ENCODE measurements at places on chromosomes 12 and 14. TPM values are rescaled to one million over a fixed set of nuclear protein-coding genes. Genes with fewer than 3 reads are reported as not detected.

DNA sequence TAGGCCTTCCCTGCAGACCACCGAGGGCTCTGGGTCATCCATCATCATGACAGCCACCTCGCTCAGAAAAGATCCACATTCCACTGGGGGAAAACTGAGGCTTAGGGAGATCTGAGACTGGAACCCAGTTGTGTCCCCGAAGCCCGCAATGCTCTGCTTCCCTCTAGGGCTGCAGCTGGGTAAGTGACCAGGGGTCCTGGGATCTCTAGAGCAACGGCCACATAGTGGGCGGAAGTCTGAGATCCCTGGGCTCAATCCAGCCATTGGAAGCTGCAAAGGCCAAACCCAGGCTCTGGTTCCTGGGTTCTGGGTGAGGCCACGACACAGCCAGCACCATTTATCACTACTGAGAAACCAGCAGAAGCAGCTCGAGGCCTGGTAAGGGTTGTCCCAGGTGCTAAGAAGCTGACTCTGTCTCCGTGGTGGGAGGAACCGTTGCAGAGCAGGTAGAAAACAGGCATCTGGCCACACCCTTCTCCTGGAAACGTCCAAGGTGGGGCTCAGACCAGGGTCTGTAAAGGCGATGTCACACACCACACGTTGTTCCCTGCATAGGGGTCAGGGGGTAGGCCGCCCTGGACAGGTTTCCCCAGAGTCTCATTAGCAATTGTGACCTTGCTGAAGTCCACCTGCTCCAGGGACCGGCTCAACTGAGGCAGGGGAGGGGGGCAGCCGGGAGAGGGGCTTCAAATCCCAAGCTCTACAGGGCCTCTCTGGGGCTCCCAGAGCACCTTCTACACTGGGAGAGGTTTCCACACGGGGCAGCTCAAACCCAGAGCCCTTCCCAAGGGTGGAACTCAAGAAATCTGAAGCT lies 38.6 kb downstream of the BCL11B start:
- no peak for DNase-seq

GRCh38 chr12:71980538-71980937 lies 41.9 kb downstream of the TPH2 start:
- no peak for DNase-seq

DNA sequence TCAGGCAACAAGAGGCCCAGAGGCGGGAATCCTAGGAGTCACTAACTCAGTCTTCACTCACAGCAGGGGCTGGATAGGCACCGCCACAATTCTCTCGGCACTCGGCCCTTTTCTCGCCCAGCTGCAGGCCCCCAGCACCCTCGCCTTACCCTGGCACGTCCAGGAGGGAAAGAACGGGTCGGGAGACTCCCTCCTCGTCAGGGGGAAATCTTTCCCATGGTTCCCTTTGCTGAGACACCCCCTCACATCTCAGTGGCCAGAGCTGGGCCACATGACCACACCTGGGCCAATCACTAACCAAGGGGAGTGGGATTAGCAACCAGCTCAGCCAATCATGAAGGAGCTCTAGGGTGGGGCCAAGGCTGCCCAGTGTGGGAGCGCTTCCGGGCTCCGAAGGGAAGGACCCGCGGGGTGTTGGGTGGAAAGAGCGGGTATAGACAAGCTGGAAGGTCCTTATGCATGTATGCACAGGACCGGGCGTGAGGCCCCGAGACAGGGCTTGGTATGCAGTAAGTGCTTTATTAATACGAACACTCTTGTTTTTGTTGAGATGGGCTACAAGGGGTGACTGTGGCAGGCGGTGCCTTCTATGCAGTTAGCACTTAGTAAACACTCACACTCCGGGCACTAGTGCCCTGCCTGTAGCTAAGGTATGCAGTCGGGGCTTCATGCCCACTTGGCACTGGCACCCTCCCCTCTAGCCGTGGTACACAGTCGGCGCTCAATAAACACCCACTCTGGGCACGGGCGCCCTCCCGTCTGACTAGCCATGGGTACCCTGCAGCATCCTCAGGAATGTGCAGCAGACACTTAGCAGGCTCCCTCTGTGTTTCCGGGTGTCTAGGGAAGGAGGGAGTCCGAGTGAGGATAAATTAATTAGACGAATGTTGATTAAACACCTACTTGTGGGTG lies 40.3 kb downstream of the ADGRD1 start:
- DNase-seq = no peak

DNA sequence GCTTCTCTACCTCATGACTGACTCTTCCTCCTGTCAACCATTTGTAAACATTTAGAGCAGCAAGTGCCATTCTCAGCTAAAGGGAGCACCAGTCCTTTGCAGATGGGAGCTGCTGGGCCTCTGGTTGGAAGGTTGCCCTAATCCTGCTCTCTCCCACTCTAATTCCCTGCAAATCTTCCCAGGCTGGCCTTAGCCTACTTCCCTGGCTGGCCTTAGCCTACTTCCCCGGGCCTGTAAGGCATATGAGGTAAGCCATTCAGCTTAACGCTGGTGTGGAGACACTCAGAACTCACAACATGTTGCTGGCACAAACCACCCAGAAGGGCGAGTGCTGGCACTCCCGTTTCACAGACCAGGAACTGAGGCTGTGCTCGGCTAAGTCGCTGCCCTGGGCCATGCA lies 69.0 kb downstream of the CPSF2 start:
- no peak for DNase-seq

GRCh38 chr12:49885663-49886461 lies 17.8 kb downstream of the FAIM2 start:
- no peak for DNase-seq

DNA sequence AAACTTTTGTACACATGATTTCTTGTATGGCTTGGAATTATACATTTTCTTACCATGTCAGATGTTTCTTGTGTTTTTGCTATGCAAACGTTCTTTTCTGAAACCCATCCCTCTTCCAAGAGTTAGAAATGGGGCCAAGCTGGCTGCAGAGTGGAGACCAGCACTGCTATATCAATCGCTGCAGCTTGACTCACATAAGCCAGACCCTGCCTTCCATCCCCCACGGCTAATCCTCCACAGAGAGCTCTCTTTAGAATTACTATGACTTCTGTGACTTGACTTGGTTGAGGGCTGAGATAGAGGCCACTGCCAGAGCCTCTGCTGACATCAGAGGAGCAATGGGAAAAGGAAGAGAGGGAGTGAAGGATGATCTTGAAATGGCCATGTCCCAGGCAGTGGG lies 147.9 kb downstream of the DACT1 start:
- DNase-seq = no peak

DNA sequence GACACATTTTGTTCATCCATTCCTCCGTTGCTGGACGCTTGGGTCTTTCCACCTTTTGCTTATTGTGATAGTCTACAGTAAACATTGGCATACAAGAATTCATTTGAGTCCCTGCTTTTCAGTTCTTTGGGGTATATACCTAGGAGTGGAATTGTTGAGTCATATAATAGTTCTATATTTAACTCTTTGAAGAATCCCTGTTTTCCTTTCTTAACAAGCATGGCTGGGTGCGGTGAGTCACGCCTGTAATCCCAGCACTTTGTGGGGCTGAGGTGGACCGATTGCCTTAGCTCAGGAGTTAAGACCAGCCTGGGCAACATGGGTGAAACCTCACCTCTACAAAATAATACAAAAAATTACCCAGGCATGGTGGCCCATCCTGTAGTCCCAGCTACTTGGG lies 75.4 kb downstream of the CCDC92 start:
- peak; percentile 79 for DNase-seq

- DNase-seq = no peak
Measured at GRCh38 chr12:47071241-47071852, 8.1 kb upstream of the PCED1B start.

DNA sequence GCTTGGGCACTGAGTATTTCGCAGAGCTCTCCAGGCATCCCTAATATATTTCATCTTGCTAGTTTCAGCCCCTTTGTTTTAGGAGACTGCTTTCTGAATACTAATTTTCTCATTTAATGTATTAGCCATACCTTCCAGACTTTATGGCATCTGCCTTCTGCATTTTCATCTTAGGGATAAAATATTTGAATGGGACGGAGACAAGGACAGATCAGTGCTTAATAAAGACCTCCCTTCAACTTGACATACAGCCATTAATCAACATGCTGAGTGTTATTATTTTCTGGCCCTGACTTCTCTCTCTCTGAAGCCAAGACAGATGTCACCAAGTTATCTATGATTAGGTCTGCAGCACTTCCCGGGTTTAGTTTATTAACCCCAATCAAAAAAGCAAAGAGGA lies 42.4 kb downstream of the CACNA2D4 start:
- no peak for DNase-seq

GRCh38 chr12:118376089-118377020 lies at the start of gene SUDS3:
SUDS3 (plus strand) TSS chr12:118376555; CDS start chr12:118376692, 137 bp downstream.
- peak; percentile 79 for DNase-seq

DNA sequence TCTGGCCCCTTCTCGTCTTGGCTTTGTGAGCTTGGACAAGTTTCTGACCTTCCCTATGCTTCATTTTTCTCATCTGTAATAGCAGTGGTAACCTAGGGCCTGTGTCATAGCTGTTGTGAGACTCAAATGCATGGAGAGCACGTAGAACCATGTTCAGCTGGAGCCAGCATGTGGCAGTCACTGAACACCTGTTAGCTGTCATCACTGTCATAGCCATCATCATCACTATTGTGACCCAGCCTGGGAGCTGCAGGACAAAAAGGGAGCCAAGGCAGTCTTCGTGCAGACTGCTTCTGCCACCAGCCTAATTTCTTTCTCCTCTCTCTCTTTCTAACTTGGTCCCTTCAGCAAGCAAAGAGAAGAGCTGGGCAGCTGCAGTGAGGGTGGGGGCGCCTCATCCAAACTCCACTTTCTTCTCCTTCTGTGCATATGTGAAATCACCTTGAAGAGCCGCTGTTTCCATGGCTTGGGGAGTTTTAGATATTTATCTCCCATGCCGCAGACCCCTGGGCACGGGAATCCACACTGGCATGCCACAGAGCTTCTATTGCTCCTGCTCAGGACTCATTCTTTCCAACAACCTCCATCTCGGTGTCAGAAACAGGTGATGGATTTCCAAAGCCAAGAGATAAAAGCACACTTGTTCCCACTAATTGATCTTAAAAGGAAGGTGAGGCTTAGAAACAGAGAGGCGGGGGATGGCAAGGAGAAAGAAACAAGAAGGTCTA lies 87.0 kb downstream of the SRRM4 start:
- DNase-seq = no peak

GRCh38 chr14:89544636-89545301 lies 127.7 kb upstream of the FOXN3 start:
- peak; percentile 20 for DNase-seq

DNA sequence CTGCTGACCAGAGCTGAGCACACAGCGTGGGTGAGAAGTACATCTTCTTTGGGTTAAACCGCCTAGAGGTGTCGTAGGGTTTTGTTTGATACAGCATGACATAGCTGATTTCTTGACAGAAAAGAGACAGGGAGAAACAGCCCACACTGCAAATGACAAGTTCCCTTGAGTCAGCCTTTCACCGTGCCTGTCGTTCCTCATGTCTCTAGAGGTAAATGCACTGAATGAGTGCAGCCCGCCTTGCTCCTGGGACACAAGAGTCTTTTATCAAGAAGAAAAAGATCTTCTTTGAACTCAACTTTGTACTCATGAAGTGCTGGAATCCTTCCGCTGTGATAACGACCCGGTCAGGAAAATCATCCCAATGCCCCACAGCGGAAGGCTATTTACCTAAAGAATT lies 77.6 kb downstream of the TMEM132D start:
- no peak for DNase-seq

- DNase-seq = no peak
Measured at GRCh38 chr12:8870586-8870985, 43.7 kb upstream of the PHC1 start.

DNA sequence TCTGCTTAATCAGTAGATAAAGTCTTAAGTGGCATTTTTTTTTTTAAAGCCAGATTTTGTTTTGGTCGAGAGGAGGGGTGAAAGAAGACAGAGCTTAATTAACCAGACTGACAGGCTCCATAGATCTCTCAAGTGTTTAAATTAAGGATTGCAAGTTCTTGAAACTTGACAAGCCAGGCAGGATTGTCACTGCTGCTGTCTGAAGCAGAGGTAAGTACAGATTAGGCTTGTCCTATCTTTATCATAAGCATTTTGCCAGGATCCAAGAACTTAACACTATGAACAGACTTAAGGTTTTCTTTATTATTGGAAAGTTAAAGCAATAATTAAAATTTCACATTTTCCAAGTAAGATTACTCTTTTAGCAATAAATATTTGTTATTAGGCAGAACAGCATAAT lies 179.6 kb upstream of the LMO3 start:
- no peak for DNase-seq

DNA sequence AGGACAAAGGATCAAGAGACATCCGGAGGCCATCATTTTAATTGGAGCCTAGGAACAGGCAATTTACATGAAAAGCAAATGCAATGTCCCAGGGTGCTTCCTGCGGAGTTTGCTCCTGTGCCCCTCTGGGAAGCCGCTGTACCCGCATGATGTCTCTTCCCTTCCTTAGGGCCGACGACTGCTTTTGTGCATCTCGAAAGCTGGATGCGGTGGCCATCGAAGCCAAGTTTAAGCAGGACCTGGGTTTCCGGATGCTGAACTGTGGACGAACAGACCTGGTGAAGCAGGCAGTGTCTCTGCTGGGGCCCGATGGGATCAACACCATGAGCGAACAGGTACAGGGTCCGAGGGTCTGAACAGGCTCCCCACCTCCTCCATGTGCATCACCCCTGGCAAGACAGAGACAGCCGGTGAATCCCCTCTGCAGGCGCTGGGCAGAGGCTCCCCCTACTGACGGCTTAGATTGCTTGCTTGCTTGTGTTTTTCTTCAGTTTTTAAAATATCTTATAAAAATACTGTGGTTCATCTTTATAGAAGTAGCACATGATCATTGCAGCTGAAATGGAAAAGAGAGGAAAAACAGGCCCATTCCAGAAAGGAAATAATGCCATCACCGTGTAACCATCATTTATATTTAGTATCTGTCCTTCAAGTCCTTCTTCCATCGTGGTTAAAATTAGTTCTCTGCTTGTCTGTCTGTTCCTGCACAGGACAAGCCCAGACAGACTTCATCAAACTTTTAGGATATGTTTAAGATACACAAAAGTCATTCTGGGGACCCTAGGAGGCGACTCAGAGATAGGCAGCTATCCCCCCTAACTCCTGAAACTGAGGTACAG lies 75.4 kb upstream of the PWP1 start:
- peak; percentile 31 for DNase-seq

GRCh38 chr12:126487431-126487980 lies 1422.3 kb downstream of the AACS start:
- no peak for DNase-seq

GRCh38 chr12:91883811-91884210 lies 261.8 kb downstream of the BTG1 start:
- DNase-seq = no peak

The MYO1A gene
- not detected for total RNA-seq

The SLC7A8 gene
- 0.50 TPM for total RNA-seq

The CLEC6A gene
- not detected for total RNA-seq

The LGALS3 gene
- 69.3 TPM for total RNA-seq

The NXPH4 gene
- total RNA-seq = 17.1 TPM

The KCNC2 gene
- total RNA-seq = not detected

The AICDA gene
- not detected for total RNA-seq

Data from HT1080 (cell line).